ENCODE measurements at places on chromosomes 12 and 14.

DNA sequence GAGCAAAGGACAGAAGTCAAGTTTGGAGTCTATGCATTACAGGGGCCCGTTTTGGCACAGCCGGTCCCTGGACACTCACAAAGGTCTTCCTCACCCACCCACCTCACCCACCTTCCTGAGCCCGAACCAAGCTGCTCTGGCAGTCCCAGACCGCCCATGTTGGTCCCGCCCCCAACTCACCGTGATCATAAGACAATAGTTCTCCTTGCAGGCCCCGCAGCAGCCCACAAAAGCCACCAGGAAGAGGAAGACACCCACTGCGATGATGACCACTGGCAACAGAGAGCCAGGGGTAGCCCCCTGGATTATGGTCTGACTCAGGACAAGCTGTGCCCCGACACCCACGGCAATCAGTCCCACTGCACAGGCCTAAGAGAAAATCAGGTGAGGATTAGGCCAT is 1.8 kb downstream of the CD63 start:
- DNase-seq: no peak

- DNase-seq: no peak
These were observed 24.0 kb downstream of the CREBL2 start for GRCh38 chr12:12635651-12636050.

DNA sequence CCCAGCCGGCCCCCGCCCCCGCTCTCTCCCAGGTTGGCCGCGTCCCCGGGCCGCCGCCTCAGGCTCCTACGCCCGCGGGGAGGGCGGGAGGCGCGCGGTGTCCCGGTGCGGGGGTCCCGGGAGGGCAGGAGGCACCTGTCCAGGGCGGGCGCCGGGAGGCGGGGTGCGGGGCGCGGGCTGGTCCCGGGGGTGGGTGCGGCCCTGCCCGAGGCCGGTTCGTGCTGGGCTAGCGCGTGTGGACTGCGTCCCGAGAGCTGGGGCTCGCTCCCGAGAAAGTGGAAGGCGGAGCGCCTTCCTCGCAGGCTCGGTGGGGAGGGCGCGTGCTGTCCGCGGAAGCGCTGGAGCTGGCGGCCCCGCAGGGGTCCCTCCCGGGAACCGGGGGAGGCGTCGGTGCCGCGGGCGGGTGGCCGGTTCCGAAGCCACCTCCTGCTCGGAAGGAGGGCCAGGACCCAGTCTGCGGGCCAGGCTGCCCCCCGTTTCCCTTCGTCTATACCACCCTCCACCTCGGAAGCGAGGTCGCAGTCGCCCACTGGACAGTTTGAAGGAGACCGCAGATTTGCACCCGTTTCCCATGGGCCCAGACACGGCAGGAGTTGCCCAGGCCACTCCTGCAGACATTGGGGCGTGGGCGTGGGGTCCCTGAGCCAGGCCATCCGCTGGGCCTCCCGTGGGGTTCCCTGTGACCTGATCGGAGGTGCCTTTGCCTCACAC is 636 bp downstream of the ZFYVE21 start:
- no peak for DNase-seq

GRCh38 chr14:39266525-39266870 is 32.8 kb downstream of the MIA2 start:
- DNase-seq: peak; percentile 34

DNA sequence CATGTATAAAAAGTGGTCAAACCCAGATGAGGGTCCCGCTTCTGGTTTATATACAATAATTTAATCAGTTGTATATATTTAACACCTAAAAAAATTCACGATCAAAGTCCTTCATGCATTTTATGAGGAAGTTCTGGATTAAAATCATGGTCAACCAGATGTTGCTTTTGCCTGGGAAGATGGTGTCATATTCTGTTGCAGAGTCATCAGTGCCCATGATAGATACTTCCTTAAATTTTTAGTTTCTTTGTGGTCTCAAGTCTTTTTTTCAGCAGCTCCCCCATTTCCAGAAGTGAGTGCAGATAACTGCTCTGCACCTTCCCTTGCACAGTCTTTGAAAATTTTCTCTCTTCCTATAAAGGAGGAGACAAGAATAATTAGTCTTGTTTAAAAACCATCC is 16.1 kb downstream of the ERP29 start:
- DNase-seq: no peak

DNA sequence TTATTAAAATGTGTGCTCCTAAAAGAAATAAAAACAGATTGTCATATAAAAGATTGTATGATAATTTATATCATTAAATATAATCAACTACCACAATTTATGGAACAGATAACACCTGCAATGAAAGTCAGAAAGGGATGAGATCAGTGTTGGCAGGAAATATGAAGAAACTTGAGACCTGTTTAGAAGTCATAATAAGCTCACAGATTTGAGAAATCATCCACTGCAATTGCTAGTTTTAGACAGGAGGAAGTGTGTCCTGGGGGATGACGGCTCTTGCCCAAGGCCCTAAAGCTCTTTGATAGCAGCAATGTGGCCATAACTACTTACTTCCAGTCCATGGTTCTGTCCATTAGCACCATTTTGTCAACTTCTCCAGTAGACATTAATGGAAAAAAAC is 122.8 kb upstream of the SOX5 start:
- DNase-seq: no peak

GRCh38 chr14:96053600-96054381 is 14.6 kb downstream of the C14orf132 start:
- DNase-seq: no peak

DNA sequence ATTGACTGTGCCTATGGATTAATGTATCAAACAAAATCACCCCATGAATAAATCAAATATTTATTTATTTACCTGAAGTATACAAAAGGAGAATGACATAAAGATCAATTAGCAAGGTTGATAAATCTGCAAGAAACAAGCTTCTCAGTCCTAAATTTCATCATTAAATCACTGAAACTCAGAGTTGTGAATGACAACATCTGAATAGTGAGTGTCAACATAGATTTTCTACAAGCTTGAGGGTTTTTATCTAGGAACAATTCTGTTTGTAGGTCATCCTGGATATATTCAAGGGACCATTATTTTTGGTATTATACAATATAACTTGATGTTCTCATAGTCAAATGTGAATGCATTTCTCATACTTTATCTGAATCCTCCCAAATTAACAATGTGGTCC is 17.4 kb upstream of the KLRF1 start:
- no peak for DNase-seq
